ENCODE measurements at places on chromosomes 2 and 18. TPM values are rescaled to one million over a fixed set of nuclear protein-coding genes. Genes with fewer than 3 reads are reported as not detected.

- H3K4me1 ChIP-seq = no peaks in the 10 kb centered on the region
- H3K27ac ChIP-seq = no peak overlapping the region
- no peaks in the 10 kb centered on the region for H3K36me3 ChIP-seq
- no peak overlapping the region for H3K4me3 ChIP-seq
- no peaks in the 10 kb centered on the region for H3K27me3 ChIP-seq
Observed at GRCh38 chr2:224155371-224155770, 116.3 kb upstream of the SERPINE2 start.

DNA sequence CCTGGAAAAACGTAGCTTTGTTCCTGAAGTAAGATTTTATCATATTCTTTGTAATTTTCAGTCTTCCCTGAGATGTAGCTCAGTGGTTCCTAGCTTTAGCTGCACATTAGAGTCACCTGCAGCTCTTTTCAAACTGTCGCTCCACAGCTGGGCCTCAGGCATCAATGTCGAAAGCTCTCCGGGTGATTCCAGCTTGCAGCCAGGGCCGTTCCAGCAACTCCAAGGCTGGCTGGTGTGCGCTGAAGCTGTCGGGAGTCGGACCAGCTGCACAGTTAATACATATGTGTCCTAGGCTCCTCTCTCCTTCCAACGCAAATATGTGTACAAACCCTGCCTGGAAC, 609 bp upstream of the ZNF2 start:
- DNase-seq = no peak
- peaks cover 3% of the 10 kb centered on the region for H3K4me1 ChIP-seq
- H3K27me3 ChIP-seq = no peaks in the 10 kb centered on the region
- no peaks in the 10 kb centered on the region for H3K36me3 ChIP-seq

DNA sequence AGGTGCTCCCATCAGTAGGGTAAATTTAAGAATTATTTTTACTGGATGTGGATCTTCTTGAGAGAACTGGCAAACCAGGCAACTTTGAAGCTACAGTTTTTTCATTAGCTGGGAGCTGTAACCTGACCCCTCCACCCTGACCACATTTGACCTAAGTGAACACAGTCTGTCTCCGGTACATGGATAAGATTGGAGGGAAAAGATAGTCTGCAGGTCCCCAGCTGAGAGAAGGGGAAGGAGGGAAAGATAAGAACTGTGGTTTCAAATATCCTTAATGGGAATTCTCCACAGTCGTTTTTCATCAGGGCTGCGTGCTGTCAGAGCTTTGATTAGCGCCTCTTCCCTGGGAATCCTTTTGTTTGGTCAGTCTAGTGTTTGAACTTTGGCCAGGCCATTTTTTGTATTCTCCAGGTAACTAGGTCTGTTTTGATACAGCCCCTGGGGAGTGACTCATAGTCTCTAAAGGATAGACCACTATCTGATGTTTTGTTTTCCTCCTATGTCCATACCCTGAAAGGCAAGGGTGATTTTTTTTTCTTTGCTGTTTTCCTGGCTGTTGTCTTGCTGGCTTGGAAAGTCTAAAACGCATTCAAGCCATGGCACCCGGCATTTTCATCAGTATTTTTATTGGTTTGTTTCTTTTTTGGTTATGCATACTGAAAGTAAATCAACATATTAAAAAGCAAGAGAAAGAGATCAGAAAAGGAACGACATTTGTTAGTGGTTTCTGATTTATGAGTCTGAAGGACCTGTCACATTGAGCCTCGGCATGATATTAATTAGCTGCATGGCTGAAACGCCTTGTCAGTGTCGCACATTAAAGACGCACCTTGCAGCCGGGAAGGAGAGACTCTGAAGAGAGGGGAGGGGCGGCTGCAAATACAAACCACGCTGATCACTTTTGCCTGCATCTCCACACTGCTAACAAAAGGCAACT, 183.4 kb upstream of the FN1 start:
- no peaks in the 10 kb centered on the region for H3K36me3 ChIP-seq
- no peaks in the 10 kb centered on the region for H3K4me1 ChIP-seq
- peak overlapping the region; percentile 1 for H3K27ac ChIP-seq
- DNase-seq = no peak
- no peaks in the 10 kb centered on the region for H3K27me3 ChIP-seq

GRCh38 chr2:109180786-109181185, 51.8 kb downstream of the SH3RF3 start:
- DNase-seq = no peak
- H3K27ac ChIP-seq = no peak overlapping the region
- H3K4me1 ChIP-seq = no peaks in the 10 kb centered on the region
- no peak overlapping the region for H3K4me3 ChIP-seq
- no peaks in the 10 kb centered on the region for H3K27me3 ChIP-seq

DNA sequence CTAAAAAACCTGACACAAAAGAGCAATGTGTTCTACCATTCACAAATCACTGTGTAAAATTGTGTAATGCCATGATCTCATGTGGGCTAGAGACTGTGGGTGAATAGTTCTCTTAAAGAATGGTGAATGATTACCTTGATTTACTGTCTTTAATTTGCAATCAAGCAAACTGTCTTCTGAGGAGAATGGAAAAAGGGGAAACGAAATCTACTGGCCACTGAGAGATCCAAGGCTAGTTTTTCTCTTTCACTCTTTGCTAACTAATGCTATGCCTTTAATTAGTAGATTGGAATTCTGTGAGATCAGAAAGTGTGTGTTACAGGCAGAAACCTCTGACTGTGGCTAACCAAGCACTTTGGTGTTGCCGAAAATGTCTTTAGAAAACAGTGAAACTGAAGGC, 422.7 kb downstream of the TGIF1 start:
- H3K4me3 ChIP-seq = no peak overlapping the region
- H3K27ac ChIP-seq = no peak overlapping the region
- no peaks in the 10 kb centered on the region for H3K27me3 ChIP-seq
- no peaks in the 10 kb centered on the region for H3K36me3 ChIP-seq
- no peaks in the 10 kb centered on the region for H3K4me1 ChIP-seq

Gene CERKL
- total RNA-seq = not detected

Gene IL36B
- not detected for total RNA-seq

Gene RHOB
- total RNA-seq = 651 TPM

Gene BMP10
- total RNA-seq = not detected

DNA sequence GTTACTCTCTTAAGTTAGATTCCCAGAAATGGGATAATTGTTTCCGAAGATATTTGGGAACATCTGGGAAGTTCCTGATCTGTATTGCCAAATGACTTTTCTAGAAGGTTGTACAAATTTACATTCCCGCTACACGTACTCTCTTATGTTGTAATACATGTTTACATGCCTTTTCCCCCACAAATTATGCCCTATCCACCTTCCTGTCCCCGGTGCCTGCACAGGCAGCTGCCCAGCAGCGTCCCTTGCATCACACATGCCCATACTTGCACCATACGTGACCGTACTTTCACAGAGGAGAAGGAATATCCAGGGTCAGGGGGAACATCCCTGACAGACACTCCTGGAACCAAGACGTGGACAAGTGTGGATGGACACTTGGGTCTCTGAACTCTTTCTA, 24.2 kb upstream of the KLF11 start:
- no peaks in the 10 kb centered on the region for H3K36me3 ChIP-seq
- no peak overlapping the region for H3K27ac ChIP-seq
- no peak for DNase-seq
- H3K4me3 ChIP-seq = no peak overlapping the region
- H3K27me3 ChIP-seq = no peaks in the 10 kb centered on the region

DNA sequence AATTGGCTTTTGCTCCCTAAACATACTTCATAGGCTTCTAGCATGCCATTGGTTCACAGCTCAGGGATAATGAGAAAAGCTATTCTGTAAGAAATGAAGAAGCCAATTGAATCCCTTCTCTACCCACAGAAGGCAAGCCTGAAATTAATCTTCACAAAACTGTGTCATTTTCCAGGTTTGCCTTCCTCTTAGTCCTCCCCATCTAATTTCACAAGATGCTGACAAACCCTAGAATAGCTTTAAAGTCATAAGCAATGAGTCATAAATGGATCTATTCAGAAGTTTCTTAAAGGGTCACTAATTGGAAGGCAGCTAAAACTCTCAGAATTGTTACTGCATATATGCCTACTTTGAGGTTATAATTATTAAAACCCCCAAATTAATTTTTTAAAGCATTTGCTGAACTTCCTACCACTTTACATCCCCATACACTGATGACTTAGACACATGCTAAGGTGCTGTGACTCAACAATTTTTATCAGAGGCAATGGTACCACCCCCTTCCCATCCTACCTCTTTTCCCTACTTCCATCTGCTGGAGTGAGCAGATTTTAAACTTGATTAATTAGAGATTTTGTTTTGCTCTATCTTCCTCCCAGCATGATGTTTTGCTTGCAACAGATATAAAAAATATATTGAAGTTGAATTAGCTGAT, 51.3 kb upstream of the NABP1 start:
- H3K27me3 ChIP-seq = no peaks in the 10 kb centered on the region
- no peak overlapping the region for H3K4me3 ChIP-seq
- H3K36me3 ChIP-seq = no peaks in the 10 kb centered on the region
- no peak overlapping the region for H3K27ac ChIP-seq
- H3K4me1 ChIP-seq = no peaks in the 10 kb centered on the region

Gene FAM237A
- not detected for total RNA-seq

DNA sequence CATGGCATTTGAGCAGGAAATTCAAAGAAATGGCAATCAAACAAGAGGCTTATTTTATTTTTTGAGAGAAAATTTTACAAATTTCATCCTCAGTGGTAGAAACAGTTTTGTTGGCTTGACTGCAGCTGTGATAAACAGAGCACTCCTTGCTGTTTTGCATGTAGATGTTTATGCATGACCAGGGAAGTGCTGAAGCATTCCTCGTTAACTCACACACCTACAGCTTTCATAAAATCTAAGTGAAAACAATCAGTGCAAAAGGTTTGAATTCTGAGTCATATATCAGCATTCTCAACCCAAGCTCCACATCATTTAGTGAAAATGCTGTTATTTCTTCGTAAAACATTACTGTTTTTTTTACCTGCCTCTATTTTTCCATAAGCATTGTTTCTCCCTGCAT, 146.6 kb upstream of the CCDC68 start:
- H3K4me1 ChIP-seq = no peaks in the 10 kb centered on the region
- no peak overlapping the region for H3K27ac ChIP-seq
- no peaks in the 10 kb centered on the region for H3K27me3 ChIP-seq

- H3K4me1 ChIP-seq = no peaks in the 10 kb centered on the region
- no peak for DNase-seq
Observed at GRCh38 chr2:59957504-59957903, 596.0 kb downstream of the BCL11A start.

- no peaks in the 10 kb centered on the region for H3K27me3 ChIP-seq
- no peak overlapping the region for H3K4me3 ChIP-seq
- H3K4me1 ChIP-seq = no peaks in the 10 kb centered on the region
- no peak for DNase-seq
- H3K27ac ChIP-seq = no peak overlapping the region
Observed at GRCh38 chr18:45228796-45229388, 386.4 kb upstream of the SLC14A2 start.

DNA sequence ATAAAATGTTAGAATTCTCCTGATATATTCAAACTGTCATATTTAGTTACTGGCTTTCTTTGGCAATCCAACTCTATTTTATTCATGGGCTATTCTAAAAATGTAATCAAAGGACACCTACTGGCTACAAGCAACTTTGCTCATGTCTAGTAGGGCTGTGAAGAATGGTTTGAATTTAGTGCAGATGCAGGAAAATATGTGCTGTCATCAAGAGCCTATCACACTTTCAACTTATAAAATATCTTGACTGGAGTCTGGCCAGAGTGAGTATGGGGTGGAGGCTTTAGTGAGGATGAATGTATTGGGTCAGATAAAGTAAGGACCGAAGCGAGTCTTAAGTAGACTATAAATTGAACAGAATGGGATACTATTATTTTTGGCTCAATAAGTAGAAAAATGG, 343.4 kb upstream of the SPRED2 start:
- no peak overlapping the region for H3K27ac ChIP-seq
- no peaks in the 10 kb centered on the region for H3K27me3 ChIP-seq
- no peak overlapping the region for H3K4me3 ChIP-seq
- no peaks in the 10 kb centered on the region for H3K4me1 ChIP-seq
- no peak for DNase-seq

- no peak overlapping the region for H3K27ac ChIP-seq
- no peak overlapping the region for H3K4me3 ChIP-seq
- H3K27me3 ChIP-seq = no peaks in the 10 kb centered on the region
- DNase-seq = no peak
- peaks cover 3% of the 10 kb centered on the region for H3K4me1 ChIP-seq
Observed at GRCh38 chr2:237427769-237428506, 14.0 kb upstream of the COL6A3 start.

DNA sequence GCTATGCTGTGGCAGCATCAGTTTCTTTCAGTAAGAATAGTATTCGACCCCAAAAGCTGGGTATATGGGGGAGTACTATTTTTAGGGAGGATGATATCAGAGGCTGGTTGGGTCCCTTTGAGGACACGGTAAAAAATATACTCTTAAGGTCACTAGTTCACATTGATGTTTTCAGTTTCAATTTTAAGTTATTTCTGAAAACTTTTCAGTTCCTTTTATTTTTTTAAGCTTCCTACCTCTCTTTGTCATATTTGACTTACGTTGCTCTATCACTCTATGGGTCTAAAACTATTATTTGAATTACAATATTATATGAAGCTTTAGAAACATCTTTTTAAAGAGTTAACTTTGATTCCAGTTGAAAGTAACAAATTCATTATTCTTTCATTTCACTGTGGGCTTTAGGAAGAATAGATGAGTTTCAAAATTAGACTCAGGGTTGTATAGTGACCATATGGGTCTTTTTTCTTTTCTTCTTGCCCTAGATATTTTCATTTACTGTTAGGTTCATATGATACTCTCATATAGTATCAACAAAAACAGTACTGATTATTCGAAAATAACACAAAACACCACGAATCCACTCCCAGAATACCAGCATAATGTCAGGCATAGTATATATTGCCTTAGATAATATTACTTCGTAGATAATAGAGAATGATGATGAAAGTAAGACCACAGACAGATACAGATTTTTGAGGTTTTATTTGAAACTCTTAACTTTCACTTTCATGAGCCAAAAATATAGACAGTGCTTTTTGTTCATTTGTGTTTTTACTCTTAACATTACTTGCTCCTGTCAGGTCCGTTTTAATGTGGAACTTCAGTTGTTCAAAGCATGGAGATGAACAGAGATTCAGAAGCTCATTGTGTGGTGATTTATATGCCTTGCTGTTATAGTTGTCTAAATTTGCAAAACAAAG, 9.8 kb downstream of the RMDN2 start:
- DNase-seq = no peak
- no peaks in the 10 kb centered on the region for H3K36me3 ChIP-seq
- H3K27me3 ChIP-seq = no peaks in the 10 kb centered on the region
- H3K4me1 ChIP-seq = no peaks in the 10 kb centered on the region
- peak overlapping the region; percentile 63 for H3K27ac ChIP-seq

Gene PARD6G
- total RNA-seq = 12.5 TPM

Gene SERPINB2
- 0.55 TPM for total RNA-seq

DNA sequence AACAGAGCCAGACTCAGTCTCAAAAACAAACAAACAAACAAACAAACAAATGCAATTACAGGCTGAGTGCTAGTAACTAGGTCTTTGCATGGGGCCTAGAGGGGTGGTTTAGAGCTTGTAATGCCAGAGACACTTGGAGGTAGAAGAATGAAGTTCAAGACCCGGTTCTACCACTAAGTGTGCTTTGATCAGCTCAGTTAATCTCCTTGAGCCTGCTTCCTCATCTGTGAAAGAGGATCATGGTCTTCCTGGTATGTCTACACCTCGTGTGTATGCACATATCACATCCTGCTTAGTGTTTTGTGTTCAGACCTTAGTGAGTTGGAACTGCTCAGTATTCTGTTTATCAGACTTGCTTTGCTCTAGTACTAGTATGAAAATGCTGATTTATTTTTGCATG, 4.8 kb upstream of the ATP6V1C2 start:
- H3K36me3 ChIP-seq = no peaks in the 10 kb centered on the region
- no peak overlapping the region for H3K4me3 ChIP-seq
- H3K27ac ChIP-seq = no peak overlapping the region
- DNase-seq = no peak
- peaks cover 5% of the 10 kb centered on the region for H3K27me3 ChIP-seq
- H3K4me1 ChIP-seq = peaks cover 8% of the 10 kb centered on the region
